Pancreas (tissue), 10 donors: ENCODE measurements at places on chromosomes 16 and 17. TPM values are rescaled to one million over a fixed set of nuclear protein-coding genes. Genes with fewer than 3 reads are reported as not detected.

- no peak for DNase-seq
Measured at GRCh38 chr16:23879735-23880373, 44.1 kb downstream of the PRKCB start.

- DNase-seq = no peak
Measured at GRCh38 chr16:89867918-89868317, 5.5 kb upstream of the TCF25 start.

- DNase-seq = no peak
Measured at GRCh38 chr16:87895641-87896141, 26.4 kb upstream of the SLC7A5 start.

DNA sequence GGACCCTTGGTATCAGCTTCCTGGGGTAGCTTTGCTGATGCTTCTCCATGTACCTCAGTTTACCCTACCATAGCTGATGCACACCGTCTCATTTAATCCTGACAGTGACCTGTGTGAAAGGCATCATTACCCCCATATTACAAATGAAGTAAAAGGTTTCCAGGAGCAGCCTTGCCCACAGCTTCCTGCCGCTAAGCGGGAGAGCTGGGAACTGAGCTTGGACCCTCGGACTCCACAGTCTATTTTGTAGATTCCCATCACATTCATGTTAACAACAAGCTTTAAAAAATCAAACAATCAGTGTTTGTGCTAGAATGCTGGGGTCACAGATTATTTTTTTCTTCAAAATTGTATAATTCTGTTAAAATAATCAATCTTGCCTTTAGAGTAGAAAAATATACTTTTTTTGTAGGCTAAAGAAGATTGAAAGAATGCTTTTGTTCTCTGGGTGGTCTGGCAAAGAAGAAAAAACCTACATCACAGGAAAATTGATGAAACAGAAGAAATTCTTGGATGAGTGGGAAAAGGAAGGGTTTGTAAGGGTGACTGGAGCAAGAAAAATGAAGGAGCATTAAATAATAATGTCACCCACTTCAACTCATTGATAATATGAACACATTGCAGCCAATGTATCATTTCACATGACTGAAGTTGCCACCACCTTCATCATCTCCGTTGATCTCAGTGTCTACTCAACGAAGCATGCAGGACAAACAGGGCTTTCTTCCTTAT is 9.5 kb upstream of the USP10 start:
- no peak for DNase-seq

DNA sequence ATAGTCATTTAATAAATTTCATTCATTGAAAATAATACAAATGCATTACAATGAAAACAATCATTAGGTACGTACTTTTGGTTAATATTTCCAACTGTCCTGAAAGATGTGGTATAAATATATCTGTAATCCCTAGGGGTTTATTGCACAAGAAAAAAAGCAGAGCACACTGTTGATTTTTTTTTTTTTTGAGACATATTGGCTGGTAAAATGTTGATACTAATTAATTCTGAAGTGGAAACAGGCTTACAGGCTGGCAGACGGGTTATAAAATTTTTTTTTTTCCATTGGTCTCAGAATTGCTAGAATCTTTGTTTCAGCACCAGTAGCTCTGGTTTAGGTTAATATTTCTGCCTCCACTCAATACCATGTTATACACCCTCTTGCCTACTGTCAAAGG is 193.6 kb downstream of the MAP2K6 start:
- DNase-seq = no peak

DNA sequence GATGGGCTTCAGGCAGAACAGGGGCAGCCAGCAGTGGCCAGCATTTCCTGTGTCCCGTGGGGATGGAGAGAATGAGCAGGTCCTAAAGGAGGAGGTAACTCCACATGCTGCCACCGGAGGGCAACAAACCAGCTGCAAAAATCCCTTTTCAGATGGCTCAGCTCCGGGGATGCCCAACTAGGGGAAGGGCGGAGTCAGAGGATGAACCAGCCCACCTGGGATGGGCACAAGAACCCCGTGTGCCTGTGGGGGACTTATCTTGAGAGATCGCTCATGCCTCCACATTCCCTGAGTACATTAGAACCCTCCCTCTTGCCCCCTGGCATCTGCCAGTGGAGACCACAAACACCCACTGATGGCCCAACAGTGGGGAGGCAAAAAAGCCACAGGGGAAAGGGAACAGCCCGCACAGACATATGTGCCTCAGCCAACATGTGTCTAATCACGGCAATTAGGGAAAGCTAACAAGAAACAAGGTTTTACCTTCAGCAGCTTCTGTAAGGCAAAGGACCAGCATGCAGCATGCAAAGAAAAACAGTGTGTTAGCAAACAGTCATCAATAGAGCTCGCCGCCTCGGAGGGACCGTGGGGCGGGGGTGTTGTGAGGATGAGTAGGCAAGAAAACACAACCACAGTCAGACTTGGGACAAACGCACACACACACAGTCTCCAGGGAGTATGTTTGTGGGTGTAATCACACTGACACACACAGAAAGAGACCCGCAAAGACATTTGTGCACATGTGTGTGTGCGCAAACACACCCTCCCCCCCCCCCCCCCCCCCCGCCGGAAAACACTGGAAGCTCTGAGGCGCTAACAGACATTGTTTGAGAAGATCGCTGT is 64.0 kb downstream of the MYO18A start:
- DNase-seq = no peak

DNA sequence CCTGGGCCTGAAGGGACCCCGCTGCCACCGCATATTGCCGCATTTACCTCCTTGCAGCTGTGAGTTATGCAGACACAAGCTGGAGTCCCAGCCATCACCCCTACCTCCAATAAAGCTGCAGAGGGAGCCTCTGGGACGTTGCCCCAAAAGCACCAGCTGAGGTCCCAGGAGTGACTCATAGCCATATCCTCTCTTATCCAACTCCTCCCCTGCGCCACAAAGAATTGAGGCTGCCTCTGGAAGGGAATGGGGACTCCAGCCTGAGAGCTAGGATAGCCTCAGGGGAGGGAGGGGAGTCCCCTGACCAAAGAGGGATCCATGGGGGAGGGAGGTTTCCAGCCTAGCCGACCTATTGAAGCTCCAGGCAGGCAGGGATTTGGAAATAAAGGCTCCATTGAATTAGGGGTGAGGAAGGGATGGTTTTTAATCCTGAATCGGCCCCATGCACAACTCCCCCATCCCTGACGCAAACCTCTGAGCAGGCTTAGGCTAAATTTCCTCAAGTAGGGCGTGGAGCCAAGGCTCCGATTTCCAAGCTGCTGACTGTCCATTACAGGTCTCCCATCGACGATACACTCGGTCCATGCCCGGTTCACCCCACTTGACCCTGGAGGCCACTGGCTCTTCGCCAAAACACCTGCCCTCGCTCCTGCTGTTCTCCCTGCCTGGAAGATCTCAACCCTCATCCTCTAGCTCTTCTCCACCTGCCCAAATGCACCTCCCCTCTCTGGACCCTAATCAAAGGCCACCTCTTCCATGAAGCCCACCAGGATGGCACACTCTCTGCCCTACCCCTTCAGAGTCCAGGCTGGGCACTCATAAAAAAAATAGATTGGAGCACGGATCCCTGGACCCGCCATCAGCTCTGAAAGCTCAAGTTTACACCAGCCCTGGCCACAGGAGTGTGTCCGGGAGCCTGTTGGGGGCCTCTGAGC is 27.5 kb downstream of the PIMREG start:
- DNase-seq = no peak

DNA sequence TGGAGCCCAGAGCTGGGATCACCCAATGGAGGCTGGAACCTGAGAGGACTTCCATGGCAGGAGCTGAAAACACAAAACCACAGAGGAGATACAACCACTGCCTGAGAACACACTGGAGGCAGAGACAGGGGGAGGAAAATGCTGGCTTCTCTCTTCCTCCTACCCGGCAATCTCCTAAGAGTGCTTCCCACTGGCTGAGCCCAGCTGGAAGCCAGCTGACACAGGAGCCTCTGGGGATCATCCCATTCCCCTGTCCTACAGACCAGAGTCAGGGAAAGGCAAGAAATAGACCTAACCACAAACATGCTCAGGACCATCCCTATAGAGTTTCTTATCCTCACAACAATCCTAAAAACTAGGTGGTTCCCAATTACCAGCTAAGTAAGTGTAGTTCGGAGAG is 112.4 kb upstream of the CDH5 start:
- DNase-seq = no peak

- no peak for DNase-seq
Measured at GRCh38 chr17:57275071-57275764, 18.9 kb downstream of the MSI2 start.

- DNase-seq = no peak
Measured at GRCh38 chr17:9402590-9403199, 172.9 kb downstream of the STX8 start.

DNA sequence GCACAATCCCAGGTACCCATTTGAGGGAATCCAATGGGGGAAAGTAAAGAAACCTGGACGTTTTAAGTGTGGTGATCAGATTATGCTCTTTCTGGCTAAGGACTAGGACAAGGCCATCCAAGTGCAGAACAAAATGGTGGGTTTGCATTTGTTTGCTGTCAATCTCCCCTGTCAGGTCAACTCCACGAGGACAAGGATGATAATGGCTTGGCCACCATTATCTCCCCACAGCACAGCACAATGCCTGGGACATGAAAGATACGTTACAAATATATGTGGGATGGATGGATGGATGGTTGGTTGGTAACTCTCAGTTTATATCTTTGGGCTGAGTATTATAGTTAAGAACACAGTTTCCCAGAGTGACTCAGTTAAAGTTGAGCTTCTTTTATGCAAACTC is 526.9 kb downstream of the NPIPA7 start:
- no peak for DNase-seq

GRCh38 chr16:26806657-26807056 is 260.1 kb upstream of the C16orf82 start:
- no peak for DNase-seq

DNA sequence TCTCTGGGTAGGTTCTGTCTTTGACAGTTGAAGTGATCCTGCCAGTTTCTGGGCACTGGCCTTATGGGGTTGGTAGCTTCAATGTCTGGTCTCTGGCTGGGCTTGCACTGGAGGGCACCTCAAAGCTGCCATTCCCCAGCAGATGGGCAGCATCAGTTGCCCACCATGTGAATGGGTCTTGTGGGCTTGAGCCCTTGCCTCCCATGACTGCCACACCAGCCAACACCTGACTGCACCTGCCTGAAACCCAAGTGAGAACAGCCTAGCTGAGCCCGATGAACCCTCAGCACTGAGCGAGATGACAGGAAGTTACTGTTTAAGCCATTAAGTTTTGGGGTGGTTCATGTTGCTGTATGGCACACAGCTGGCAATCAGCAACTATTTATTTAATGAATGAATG is 69.1 kb upstream of the AXIN2 start:
- no peak for DNase-seq

DNA sequence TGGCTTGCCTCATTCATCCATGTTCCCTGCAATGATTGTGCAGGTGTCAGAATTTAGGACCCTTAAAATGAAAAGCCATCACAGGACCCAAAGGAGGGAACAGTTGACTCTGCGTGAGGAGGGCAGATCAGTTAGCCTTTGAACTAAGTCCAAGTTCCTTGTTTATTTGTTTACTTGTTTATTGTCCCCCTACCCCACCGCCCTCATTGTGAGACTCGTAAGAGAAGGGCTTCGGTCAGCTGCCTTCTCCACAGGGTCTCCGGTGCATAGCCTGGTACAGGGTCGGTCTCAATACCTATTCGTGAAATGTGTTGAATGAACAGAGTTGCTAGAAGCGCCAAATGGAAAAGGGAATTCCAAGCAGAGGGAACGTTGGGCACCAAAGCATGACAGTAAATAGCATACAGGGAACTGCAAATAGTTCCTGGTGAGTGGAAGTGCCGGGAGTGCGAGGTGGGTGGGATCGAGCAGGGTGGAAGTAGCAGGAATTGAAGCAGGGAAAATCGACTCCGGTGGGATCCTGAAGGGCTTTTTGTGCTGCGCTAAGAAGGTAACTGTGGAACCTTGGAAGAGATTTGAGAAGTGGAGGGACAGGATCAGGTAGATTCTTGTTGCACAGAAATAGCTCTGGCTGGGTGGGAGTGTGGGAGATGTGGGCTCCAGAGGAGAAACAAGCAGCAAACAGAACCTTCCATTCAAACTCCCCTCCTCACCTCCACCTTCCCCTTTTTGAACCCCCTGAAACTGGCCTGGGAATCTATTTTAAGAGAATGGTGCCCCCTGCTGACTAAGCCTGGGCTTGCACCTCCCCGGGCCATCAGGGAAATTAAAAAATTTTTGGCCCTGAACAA is 12.7 kb downstream of the SLC35B1 start:
- DNase-seq = peak; percentile 83

GRCh38 chr17:31596382-31597323 is 205.2 kb downstream of the RAB11FIP4 start:
- DNase-seq = no peak

DNA sequence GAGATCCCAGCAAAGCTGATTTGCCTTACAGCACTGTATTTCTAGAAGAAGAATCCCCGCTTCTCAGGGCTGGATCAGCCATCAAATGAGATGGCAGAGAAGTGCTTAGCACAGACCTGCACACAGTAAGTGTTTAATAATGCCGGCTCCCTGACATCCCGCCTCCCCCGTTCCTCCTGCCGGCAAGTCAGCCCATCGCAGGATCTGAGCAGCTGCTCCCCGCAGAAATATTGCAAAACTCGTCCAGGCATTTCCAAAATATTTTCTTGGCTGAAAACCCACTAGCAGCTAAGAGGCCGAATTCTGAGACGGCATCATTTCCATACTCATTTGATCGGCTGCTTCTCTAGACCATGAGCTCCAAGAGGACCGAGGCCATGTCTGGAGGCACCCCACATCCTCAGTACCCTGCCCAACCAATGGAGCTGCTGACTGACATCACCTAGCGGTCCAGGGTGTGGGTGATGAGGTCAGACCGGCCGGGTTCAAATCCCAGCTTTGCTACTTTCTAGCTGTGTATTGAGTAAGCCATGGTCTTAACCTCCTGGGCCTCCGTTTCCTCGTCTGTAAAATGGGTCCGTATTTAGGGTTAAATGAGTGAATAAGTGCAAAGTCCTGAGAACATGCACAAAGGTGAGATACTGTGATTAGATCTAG is 251.5 kb downstream of the KATNIP start:
- no peak for DNase-seq

- no peak for DNase-seq
Measured at GRCh38 chr17:39641097-39641496, 4.2 kb downstream of the STARD3 start.

DNA sequence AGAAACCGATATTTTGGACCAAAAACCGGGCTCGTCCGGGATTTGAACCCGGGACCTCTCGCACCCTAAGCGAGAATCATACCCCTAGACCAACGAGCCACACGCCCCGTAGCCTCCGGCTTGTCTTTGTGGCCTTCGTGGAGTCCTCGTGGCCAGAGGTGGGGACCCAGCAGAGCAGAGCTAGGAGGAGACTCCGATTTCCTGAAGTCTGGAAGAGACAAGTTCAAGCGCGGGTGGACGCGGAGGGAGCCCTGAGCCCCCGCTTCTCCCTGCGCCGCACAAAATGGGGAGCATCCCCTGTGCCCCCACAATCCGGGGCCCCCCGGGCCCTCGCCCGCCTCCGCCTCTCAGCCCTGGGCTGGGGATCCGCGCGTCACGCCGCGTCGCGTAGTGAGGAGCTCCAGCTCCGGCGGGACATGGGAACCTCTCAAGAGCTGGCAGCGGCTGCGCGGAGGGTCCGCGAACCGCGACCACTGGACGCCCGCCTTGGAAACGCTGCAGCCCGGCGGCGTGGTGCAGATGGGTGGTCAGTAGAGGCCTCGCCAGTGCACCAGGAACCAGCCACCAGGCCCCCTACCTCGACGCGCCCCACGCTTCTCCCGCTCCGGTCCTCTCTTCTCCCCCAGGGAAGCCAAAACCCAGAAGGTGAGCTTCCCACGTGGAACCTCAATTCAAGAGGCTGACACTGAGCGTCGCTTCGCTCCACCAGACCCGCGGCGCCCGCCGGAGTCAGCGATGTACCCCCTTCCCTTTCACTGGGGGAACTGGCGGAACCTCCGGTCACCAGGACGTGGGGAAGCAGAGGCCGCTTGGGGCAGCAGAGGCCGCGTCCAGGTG is 5.2 kb upstream of the OR1F1 start:
- DNase-seq = peak; percentile 55

The FOXL1 gene
- 0.08 TPM for polyA plus RNA-seq

The ZNF500 gene
- 6.5 TPM for polyA plus RNA-seq
